ENCODE measurements at places on chromosomes 16 and 17. TPM values are rescaled to one million over a fixed set of nuclear protein-coding genes. Genes with fewer than 3 reads are reported as not detected.

P4HB gene
- total RNA-seq, result 1,513 TPM

ARHGAP44 gene
- not detected for total RNA-seq

ESRP2 gene
- total RNA-seq, result not detected

TP53TG3F gene
- not detected for total RNA-seq

HBA2 gene
- total RNA-seq, result not detected

RNU2-1 gene
- not detected for total RNA-seq

KRTAP4-4 gene
- total RNA-seq, result not detected

OGFOD1 gene
- total RNA-seq, result 103 TPM

Measured in M059J (cell line).